Activated naive CD4-positive, alpha-beta T cell treated with anti-CD3 and anti-CD28 coated beads for 36 hours (primary cell): ENCODE measurements at places on chromosomes 3 and 15. TPM values are rescaled to one million over a fixed set of nuclear protein-coding genes. Genes with fewer than 3 reads are reported as not detected.

- DNase-seq, result no peak
Measured at GRCh38 chr3:171566803-171567422, 106.7 kb upstream of the TNIK start.

- DNase-seq, result no peak
Measured at GRCh38 chr15:43126356-43126755, 7.0 kb upstream of the TMEM62 start.

- no peak for DNase-seq
Measured at GRCh38 chr3:9750556-9751411, 1.0 kb downstream of the OGG1 start.

- DNase-seq, result no peak
Measured at GRCh38 chr15:51771773-51772172, 20.4 kb downstream of the TMOD2 start.

STAB1 gene
- total RNA-seq, result 0.17 TPM
